Kidney (tissue), 22 donors: ENCODE measurements at places on chromosomes 11 and 22.

DNA sequence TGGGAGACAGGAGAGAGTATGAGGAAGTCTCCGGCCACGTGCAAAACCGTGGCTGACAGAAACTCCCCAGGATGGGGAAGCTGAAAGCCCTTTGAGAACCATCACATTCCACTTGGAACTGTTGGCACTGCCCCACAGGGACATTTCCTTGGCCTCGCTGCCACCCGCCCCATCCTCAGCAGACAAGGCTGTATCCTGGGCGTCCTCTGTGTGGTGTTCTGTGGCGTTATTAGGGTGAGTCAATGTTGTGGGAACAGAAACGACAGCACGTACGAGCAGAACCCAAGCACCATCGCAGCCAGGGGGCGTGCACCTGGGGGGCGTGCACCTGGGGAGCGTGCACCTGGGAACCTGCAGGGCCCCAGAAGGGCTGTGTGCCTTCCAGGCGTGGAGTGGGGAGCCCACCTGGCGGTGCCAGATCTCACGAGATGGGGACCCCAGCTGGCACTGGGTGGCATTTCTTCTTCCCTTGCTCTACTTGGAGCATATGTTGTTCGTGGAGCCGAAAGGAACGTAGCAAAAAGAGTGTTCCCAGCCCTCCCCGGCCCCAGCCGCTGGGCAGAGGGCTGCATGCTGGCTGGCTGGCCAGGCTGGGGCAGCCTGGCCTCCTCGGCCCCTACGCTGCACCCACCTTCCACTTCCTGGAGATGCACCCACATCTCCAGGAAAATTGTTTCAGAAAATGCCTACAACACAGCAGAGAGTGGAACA lies 35.4 kb downstream of the NFAM1 start:
- no peak for DNase-seq

- no peak for DNase-seq
These were observed 122.2 kb downstream of the APOL5 start for GRCh38 chr22:35839841-35840301.

GRCh38 chr22:44689173-44689572 lies 12.8 kb upstream of the PRR5 start:
- DNase-seq: no peak

- DNase-seq: peak; percentile 23
These were observed 10.7 kb downstream of the CD6 start for GRCh38 chr11:60982184-60982583.

DNA sequence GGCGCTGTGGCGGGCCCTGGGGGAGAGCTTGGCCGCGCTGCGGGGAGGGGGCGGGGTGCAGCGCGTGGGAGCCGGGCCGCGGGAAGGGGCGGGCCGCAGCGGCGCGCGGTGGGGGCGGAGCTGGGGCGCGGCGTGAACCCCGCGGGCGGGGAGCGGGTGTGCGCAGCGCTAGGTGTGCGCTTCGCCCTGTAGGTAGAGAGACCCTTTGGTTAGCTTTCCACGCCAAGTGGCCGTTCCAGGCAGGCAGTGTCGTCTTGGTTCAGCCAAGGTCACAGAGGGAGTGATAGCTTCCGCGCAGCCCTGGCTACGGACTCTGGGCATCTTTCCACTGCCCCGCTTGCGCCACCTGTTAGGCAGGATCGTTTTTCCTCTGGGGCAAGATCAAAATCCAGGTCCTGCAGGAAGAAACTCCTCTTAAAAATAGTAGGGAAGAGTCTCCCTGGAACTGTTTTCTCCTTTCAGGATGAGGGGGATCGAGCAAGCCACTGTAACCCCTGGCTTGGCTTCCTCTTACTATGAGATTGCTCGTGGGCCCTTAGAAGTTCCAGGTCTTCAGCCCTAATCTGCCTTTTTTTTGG lies 434 bp downstream of the BANF1 start:
- DNase-seq: peak; percentile 53

DNA sequence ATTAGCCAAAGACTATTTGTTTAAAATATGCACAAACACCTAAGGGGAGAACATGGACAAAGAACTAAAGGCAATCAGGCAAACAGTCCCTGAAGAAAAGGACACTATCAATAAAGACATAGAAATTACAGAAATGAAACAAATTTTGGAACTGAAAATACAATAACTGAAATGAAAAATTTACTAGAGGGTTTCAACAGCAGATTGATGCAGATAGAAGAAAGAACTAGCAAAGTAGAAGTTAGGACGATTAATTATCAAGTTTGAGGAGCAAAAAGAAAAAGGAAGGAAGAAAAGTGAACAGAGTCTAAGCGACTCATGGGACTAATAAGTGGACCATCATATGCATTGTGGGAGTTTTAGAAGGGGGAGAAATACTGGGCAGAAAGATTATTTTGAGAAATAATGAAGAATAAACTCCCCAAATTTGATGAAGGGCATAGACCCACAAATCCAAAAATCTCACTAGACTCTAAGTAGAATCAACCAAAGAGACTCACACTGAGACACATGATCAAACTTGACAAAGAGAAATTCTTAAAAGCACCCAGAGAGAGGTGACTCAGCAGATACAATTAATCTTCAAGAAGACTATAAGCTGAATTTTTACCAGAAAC lies 62.9 kb downstream of the JAM3 start:
- no peak for DNase-seq

- no peak for DNase-seq
These were observed 35.3 kb upstream of the EP300 start for GRCh38 chr22:41057076-41057475.

DNA sequence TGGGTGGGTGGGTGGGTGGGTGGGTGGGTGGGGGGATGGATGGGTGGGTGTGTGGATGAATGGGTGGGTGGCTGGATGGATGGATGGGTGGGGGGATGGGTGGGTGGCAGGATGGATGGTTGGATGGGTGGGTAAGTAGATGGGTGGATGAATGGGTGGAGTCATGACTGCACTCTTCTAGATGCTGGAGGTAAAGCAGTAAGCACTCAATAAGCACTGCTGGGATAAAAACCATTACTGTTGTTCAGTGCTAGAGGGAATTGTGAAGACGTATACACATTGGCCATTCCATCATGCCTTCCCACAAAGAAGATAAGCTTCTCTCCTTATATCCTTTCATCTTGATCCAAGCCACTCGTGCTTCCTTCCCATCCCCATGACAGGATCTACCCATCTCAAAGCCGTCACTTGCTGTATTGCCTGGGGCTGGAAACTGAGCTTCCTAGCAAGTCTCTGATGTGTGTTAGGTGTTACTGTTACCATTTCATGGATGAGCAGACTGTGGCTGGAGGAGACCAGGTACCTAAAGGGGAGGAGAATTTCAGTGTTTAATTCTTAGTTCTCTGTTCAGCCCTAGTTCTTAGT lies 74.8 kb downstream of the MICAL2 start:
- no peak for DNase-seq

DNA sequence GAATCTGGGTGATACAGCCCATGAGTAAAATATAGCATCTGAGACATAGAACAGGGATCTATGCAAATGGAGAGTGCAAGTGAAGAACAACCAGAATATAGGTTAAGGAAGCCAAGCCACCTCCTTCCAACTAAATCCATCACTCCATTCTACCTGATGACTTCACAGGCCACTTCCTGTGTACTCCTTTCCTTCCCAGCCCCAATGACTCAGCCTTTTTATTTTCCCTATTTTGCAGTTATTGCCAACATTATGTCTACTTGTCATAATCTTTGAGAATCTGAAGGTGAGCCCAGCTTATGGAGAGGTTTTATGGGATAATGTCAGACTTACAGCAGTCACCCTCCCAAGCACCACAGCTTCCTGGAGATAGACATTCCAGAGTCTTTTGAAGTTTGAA lies 1.4 kb upstream of the OR52M1 start:
- DNase-seq: no peak
